ENCODE measurements at places on chromosomes 4 and X. TPM values are rescaled to one million over a fixed set of nuclear protein-coding genes. Genes with fewer than 3 reads are reported as not detected.
A peak's percentile ranks its signal among the peaks of the same experiment; 100 is the strongest.

GRCh38 chrX:112085149-112085548, 2.6 kb upstream of the TRPC5 start:
- no peak for DNase-seq

DNA sequence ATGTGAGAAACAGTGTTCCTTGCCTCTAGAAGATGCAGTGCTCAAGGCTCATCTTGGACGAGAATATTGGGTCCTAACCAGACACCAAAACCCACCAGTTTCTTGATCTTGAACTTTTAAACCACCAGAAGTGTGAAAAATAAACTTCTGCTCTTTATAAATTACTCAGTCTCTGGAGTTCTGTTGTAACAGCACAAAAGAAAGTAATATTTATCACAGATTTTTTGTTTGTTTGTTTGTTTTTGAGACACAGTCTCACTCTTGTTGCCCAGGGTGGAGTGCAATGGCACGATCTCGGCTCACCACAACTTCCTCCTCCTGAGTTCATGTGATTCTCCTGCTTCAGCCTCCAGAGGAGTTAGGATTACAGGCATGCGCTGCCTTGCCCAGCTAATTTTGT, 371.1 kb upstream of the NDST4 start:
- no peak for DNase-seq

DNA sequence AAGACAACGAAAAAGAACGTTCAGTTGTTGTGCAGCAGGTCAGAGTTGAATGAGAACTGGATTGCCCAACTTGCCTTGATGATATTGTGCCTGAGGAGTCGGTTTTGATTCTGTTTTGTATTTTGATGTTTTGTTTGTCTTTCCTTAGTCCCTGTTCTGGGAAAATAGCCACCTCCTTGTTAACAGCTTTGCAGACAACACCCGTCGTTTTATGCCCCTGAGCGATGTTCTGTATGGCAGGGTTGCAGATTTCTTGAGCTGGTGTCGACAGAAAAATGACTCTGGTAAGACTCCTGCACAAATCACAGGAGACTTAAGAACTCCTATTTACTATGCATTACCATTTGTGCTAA, 4.5 kb downstream of the BST1 start:
- DNase-seq = no peak

GRCh38 chrX:2819345-2820135, 9.2 kb upstream of the GYG2 start:
- no peak for DNase-seq

DNA sequence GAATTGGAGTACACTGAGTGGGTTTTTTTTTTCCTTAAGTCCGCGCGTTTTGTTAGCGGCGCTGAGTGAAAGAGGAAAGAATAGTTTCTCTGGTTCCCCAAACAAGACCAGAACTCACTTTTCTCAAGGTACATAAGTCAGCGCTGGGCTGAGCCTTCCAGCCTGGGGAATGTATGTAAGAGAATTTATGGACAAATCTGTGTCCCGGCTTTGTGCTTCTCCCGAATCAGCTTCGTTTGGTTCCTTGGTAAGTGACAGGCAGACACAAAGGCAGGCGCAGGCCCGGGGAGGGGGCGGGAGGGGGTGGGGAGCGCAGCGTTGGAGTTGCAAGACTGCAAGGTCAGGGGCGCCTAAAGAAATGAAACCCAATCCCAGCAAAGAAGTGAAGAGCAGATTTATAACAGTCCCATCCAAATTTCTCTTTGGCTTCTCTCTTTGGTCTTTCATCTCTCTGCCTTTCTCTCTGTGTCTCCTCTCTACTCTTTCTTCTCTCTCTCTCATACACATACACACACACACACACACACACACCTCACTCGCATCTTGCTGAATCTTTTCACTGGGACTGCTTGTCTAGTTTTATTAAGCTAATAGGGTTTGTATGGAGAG, 981 bp downstream of the TET2 start:
- peak; percentile 61 for DNase-seq

GRCh38 chr4:176791591-176792325, 964 bp downstream of the VEGFC start:
- DNase-seq = peak; percentile 8

- no peak for DNase-seq
These were observed 609.5 kb upstream of the PRKX start for GRCh38 chrX:4322916-4323315.

DNA sequence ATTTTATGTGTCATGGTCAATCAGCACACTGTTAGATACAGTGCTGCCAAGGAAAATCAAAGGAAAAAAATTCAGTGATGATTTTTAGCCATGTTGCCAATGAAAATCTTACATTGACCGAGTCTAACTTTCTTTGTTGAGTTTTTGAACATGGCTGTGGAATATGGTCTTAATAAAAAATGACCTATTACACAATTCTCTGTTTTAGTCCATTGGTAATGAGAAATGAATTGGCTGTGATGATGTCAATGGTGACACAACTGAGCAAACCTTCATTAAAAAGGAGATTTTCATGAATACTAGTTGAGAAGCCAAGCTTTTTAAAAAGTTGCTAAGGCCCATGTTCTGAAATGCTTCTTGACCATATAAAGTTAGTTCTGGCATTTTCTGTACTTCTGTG, 225.9 kb upstream of the GYPA start:
- no peak for DNase-seq

GRCh38 chrX:138877746-138878145, 166.2 kb upstream of the FGF13 start:
- no peak for DNase-seq

DNA sequence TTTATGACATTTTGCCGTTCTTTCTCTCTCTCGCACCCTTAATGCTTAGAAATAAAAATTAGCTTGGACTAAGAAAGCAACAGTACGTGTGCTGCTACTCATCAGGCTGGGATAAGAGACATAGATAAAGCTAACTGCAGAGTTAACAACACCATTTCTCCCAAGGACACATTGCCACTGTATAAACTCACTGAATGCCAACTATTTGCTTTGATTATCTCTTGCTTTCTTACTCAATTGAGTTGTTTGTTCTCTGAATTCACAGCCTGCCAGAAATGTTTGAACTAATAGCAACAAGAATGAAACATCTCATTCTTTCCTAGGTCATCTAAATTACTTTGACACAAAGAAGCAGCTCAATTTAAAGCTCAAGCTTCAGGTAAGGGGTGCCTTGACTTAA, 34.6 kb downstream of the F8 start:
- DNase-seq = no peak

- peak; percentile 1 for DNase-seq
These were observed 500.8 kb upstream of the DIAPH2 start for GRCh38 chrX:96183843-96184242.

DNA sequence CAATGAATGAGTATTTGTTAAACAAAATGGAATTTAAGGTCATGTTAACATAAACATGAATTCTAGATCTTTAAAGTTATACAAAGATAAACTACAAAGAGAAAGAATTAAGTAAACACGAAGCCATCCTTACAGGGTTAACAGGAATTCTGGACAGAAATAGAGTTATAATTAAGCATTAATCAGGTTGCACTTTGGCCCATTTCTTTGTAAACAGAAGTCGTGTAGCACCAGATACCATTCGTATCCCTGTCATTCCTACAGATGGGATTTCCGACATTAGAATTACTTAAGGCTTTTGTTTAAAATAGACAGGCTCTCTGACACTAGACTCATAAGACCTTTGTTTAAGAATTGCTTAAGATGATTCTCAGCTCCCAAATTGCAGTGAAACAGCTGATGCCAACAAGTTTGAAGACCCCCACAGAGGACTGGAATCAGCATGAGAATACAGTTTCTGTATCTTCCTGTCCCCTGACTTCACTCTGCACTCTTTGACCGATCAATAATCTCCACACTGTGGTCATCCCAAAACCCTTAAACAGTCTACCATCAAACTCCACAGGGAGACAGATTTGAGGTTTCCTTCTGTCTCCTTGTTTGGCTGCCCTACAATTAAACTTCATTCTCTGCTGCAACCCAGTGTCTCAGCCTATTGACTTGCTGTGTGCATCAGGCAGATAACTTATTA, 22.3 kb upstream of the TMEM150C start:
- DNase-seq = no peak

- DNase-seq = no peak
These were observed 263.0 kb upstream of the ZFP42 start for GRCh38 chr4:187732524-187732923.

DNA sequence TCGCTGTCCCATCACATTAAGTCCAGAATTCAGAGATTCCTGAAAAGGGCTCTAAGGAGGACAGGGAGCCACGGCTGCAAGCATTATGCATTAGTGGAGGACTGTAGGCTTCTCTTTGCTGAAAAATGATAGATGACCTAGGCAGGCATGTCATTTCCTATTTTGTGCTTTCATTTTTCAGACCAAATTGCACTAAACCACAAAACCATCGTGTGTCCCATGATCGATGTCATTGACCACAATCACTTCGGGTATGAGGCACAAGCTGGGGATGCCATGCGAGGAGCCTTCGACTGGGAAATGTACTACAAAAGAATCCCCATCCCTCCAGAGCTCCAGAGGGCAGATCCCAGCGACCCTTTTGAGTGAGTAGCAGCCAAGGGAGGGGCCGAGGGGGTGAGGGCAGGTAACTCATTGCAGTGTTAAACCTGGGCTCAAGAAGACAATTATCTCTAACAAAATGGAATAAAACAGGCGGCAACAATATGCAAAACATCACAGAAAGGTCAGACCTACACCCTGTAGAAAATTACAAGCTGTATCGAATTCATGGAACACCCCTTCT, 355.2 kb upstream of the GALNT7 start:
- no peak for DNase-seq

- DNase-seq = no peak
These were observed 85.1 kb upstream of the SHOX start for GRCh38 chrX:545452-545885.

GRCh38 chr4:13349096-13349495, 135.0 kb downstream of the RAB28 start:
- DNase-seq = no peak

DNA sequence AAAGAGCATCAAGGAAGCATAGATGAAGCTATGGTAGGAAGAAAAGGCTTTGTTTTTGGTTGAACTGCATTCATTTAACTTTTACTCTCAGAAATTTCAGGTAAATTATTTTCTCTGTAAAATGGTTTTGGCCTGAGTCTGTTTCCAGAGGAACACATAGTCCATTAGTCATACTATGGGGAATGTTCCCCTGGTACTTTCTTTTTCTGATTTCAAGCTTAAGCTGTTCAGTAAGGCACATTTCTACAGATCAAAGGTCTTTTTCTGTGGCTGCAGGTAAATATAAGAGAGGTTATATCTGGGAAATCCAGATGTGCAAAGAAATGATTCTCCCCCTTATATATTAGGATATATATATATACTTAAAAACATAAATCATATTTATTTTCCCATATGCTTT, 1744.4 kb upstream of the ADGRL3 start:
- DNase-seq = no peak

- DNase-seq = no peak
These were observed 117.5 kb downstream of the CDKL5 start for GRCh38 chrX:18542905-18543304.

GRCh38 chr4:185217408-185217975, 8.1 kb downstream of the SNX25 start:
- no peak for DNase-seq

DNA sequence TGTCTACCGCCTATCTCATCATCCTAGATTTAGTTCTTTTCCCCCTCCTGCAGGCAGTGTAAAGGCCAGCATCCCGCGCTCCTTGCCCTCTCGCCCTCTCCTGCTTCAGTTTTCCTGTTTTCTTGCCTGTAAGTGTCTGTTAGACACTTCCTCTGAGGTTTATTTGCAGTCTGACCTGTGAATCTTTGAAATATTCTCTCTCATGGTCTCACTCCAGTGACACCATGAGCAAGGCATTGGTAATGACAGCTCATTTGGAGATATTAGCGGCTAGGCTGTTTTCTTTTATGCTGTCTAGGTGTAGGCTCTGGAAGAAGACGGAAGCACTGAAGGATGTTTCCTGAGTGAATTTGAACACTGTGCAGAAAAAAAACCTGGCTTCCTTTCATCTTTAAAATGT, 179.6 kb downstream of the KDR start:
- DNase-seq = no peak

DNA sequence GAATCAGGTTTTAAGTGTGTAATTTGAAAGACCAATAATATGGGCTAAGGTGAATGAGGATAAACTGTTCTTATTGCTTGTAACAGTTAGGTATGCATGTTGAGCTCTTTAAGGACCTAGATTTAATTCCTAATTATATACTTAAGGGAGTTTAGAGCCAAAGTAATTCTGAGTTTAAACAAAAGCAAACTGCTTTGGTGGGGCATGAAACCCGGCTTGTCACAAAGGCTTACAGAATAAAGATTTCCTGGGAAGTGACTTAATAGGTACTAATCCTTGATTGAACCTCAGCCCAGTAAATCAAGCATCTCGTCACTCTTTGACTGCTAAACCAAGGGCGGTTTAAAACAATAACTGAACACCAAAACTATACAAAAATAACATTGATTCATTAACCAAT, 1324.2 kb downstream of the RPA4 start:
- DNase-seq = no peak

DNA sequence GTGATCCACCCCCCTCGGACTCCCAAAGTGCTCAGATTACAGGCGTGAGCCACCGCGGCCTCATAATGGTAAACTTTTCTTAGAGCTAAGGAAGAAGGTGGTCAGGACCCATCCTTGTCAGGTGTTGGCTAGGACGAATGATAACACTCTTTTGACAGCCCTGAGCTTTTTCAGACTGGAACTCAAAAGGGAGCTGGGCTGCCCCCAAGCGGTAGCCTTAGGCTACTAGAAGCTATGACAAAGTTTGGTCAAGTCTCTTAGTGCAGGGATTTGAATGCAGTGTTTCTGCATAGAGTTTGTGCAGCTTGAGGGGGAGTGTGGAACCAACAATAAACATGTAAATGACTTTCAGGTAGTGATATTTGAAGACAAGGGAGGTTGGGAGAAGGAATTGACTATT, 11.8 kb upstream of the HSD17B10 start:
- peak; percentile 72 for DNase-seq

DNA sequence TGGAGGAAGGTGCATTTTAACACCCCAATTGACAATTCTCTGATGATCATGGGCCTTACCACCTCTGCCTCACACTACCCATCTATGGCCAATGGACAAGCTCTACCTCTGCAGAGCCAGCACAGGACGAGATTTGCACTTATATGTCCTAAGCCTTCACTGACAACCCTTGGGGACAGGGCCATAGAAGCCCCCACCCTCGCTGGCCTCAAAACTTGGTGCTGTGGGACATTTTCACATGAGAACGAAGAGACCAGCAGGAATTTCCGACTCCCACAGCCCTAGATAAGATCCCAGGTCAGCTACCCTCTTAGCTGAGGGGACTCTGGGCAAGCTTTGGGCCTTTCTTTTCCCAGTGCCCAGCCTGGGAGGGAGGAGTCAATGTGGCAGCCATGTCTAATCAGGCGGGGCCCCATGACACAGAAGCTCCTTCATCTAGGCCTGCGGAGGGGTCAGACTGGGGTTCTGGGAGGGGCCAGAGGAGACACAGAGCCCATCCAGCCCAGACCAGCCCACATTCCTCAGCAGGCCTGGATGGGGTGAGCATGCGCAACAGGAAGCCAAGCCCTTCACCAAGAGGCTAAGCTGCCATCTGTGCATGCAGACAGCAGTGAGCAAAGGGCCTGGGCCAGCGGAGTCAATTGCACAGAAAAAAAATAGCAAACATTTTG, 12.1 kb downstream of the PJA1 start:
- peak; percentile 74 for DNase-seq

Gene APLN
- 0.44 TPM for total RNA-seq

Gene CT45A10
- 3.6 TPM for total RNA-seq

Gene GRIA2
- not detected for total RNA-seq

Gene BEND4
- total RNA-seq = 8.8 TPM

Gene PAGE5
- not detected for total RNA-seq

Gene TMSB15A
- 48.6 TPM for total RNA-seq

Gene FGB
- not detected for total RNA-seq

Gene SFRP2
- 140 TPM for total RNA-seq

Gene ARX
- total RNA-seq = not detected

Gene TENM3
- 83.5 TPM for total RNA-seq

Gene C4orf50
- 0.11 TPM for total RNA-seq

Gene MAP3K15
- total RNA-seq = 3.0 TPM

Gene HS3ST1
- 0.17 TPM for total RNA-seq

All from H7 (cell line).